ENCODE measurements at places on chromosomes 7 and 10.

- no peak for DNase-seq
These were observed 7.7 kb downstream of the TMEM168 start for GRCh38 chr7:112782498-112782897.

DNA sequence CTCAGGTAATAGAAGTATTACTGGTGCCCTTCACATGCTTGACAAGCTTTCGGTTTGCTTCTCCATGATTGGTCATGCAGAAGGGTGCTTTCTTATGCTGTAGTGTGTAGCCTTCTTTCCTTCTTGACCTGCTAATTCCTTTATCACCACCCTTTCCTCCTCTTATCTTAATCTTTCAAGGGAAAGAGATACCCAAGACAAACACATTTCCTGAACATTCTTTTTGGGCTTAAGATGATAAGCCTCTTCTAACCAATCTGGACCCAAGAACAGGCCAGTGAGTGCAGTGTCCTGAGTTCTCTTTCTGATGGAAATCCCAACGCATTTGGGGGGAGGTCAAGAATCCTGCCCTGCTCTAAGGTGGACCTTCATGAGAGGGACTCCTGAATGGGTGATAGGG is 33.8 kb downstream of the BMPER start:
- no peak for DNase-seq

DNA sequence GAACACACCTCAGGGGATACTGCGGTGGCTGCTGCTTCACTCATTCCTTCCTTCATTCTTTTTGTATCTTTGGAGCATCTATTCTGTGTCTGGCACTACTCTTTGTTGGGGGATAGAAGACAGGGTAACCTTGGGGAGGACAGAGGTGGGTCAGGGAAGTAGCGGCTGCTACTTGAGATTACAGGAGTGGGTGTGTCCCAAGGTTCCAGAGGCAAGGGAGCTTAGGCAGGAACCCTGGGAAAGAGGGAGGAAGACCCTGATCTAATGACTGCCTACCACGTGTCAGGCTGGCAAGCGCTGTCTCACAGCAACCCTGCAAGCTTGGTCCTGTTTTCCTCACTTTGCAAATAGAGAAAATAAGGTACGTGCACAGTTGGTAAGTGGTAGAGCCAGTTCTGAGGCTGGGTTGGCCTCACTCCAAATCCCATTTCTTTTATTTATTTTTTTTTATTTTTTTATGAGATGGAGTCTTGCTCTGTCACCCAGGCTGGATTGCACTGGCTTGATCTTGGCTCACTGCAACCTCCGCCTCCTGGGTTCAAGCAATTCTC is 985.9 kb upstream of the ZNF722 start:
- DNase-seq = no peak

DNA sequence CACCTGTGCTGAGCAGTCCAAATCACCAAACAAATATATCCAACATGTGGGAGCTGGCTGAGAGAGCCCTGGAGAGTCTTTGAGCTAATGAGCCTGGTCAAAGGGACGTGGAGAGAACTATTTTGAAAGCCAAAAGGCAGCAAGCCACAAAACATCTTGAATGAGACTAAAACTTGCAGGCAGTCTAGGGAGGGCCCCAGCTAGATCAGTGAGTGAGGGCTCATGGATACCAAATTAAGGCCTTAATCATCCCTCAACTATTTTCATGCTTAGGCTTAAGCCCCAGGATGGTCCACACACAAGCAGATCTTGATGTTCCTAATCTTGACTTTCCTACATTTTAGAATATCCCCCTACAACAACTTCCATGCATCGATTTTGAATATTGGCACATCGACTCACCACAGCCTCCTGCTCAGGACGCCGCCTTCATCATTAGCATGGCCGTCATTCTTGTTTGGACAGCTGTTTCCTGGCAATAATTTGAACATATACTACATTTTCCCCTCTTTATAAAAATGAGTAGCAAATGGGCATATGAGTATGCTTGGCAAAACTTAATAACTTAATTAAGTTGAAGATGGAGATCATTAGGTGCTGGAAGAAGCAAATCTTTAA is 86.9 kb upstream of the ADAM12 start:
- DNase-seq = no peak

GRCh38 chr7:5339955-5340354 is 57.2 kb downstream of the SLC29A4 start:
- DNase-seq = no peak

- no peak for DNase-seq
These were observed 27.9 kb downstream of the GTF2IRD1 start for GRCh38 chr7:74481458-74482196.

DNA sequence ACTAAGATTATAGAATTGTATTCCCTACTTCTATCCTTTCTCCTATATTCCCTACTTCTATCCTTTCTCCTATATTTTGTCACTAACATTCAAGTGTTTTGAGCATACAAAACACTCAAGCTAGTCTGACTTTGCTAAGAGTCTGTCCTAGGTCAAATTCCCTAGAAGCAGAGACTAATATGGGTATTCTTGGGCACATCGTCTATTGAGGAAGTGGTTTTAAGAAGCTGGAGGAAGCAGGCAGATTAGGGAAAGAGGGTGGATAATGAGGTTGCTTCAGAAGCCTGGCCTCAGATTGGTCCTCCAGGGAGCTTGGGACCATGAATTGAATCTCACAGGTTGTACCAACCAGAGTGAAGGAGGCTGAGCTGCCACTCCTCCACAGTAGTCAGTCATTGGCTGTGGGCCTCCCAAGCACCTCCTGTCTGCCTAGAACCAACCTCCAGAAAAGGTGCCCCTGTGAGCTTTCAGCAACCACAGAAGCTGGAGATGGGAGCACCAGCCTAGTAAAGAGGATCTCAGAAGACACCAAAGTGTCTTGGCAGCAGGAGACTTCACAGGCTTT is 295.9 kb upstream of the PHF14 start:
- DNase-seq = no peak

DNA sequence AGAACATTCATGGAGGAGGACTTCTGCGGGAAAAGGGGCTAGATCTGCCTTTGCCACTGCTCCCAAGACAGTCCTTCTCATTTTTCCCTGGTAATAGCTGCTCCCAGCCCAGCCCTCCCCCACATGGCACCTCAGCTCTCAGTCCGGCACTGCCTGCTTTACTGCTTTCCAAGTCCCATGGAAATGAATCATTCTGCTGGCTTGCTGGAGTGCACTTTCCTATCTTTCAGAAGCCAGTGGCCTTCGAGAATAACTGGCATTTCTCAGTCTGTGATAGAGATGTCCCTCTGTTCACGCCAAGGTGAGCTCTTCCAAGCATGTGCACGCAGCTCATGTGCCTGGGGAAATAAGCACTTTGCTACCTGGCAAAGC is 61.4 kb downstream of the SYPL1 start:
- no peak for DNase-seq

DNA sequence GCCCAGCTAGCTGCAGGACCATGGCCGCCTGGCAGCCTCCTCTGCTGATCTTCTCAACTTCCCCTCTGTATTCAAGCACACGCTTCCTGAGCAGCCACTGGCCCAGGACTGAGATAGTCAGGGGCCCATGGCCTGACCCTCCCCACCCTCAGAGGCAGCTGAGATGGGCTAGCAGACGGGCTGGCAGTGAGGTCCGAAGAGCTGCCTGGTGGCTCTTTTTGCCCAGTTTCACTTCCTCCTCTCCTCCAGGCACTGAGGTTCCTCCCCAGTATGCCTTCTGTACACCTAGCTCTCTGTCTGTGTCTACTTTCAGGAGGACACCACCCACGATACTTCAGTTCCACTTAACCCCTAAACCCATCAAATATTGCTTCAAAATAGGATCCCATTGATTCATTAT is 395.6 kb downstream of the TNS3 start:
- DNase-seq = peak; percentile 44

DNA sequence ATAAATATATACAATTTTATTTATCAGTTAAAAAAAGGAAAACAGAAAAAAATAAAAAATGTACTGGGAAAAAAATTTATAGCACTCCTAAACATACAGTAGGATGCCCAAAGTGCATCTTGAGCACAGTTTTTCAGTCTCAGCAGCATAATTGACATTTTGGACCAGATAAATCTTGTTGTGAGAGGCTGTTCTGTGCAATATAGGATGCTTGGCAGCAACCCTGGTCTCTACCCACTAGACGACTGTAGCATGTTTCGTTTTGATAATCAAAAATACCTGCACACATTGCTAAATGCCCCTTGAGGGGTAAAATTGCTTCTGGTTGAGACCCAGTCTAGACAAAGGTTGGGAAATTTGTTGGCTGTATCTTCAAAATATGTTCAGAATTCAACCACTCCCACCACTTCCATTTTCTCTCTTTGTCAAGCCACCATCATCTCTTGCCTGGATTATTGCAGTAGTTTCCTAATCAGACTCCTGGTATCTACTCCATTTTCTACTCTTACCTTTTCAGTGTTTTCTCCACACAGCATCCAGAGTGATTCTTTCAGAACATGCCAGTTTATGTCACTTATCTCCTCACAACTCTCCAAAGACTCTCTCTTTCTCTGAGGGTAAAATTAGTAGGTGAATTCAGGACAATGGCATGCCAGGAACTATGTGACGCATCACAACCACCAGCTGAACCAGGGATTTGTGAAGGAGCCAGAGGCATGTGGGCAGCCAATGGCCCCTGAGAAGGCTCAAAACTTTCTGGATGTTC is 91.4 kb downstream of the GPR85 start:
- DNase-seq = no peak

GRCh38 chr7:35185908-35186731 is 67.8 kb downstream of the TBX20 start:
- no peak for DNase-seq

DNA sequence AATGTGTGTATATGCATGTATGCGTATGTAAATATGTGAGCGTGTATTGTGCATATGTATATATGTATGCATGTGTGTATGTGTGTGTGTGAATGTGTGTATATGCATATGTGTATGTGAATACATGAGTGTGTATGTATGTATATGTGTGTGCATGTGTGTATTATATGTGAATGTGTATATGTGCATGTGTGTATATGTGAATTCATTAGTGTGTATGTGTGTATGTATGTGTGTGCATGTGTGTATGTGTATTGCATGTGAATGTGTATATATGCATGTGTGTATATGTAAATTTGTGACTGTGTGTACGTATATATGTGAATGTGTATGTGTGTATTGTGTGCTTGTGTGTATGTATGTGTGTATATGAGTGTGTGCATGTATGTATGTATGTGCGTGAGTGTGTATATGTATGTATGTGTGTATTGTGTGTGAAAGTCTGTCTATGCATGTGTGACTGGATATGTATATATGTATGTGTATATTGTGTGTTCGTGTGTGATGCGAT is 455.9 kb downstream of the TYW1 start:
- DNase-seq = no peak

- DNase-seq = no peak
These were observed 1.8 kb upstream of the ATG9B start for GRCh38 chr7:151025924-151026671.

DNA sequence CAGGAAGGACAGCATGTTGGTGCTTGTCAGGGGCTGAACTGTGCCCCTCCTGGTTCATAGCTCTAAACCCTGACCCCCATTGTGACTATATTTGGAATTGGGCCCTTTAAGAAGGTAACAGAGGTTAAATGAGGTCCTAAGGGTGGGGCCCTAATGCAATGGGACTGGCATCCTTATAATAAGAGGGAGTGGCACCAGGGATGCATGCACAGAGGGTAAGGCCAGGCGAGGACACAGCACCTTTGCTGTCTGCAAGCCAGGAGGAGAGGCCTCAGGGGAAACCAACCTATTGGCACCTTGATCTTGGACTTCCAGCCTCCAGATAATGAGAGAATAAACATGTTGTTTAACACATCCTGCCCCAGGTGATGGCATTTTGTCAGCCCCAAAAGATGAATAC is 61.3 kb upstream of the EBF3 start:
- DNase-seq = no peak

DNA sequence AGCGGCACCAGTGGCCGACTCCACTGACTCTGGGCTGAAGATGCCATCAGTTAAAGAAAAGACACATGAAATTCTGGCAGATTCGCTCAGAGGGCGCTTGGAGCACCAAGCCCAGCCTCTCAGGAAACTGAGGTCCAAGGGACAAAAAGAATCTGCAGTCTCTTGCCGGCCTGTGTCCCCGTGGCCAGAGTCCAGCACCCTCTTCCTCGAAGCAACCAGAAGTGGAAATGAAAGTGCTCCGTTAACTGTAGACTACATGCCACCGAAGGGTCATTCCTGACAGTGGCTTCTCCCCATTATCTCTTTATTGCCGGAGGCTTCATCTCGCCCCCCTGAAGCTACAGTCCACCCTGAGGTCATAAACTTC is 1.0 kb upstream of the CHST15 start:
- DNase-seq = no peak

- no peak for DNase-seq
These were observed 155.8 kb upstream of the GLI3 start for GRCh38 chr7:42392826-42393225.

DNA sequence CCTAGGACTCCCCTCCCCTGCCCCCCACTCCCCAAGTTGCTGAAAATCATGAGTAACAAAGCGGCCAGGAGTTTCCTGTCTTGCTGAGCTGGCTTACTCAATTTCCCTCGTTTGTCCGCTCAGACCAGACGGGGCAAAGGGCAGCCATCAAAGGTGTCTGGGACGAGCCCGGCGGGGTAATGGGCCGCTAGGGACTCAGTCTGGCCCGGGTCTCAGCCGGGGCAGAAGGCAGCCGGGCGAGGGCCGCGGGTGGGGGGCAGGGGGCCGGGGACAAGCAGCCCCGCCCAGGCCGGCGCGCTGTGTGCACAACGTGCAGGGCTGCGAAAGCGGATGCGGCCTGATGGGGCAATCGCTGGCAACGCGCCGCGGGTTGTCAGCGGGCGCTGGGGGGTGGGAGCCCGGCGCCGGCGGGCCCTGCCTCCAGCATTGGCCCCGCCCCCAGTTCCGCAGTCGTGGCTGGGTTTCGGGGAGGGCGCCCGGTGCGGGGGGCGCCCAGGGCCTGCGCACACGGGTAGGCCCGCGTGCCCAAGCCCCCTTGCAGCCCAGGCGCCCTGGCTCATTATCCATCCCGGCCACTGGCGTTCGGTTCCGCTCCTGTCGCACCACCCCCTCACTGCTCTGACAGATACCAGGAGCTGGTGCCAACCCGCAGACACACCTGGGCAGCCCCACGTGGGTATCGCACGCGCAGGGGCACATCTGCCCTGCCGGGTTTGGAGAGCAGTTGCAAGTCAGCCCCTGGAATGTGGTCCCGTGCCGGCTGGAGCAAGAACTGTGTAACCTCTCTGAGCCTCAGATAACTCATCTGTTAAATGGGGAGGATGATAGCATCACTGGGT is 35.1 kb downstream of the DNAJB12 start:
- DNase-seq = peak; percentile 90

DNA sequence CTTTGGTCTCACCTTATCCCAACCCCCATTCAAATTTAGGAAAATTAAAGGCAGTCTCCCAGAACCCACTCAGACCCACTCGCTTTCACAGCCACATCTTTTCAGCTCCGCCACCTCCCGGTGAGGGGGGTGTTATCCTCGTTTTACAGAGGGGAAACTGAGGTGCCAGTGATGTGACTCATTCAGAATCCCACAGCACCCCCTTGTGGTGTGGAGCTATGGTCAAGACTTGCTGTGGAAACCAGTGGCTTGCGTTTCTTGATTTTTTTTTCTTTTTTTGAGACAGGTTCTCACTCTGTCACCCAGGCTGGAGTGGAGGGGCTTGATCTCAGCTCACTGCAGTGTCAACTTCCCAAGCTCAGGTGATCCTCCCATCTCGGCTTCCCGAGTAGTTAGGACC is 27.6 kb downstream of the SLC35G1 start:
- DNase-seq = no peak

GRCh38 chr10:129876838-129877237 is 87.2 kb downstream of the EBF3 start:
- no peak for DNase-seq

GRCh38 chr7:132446260-132446659 is 130.0 kb downstream of the PLXNA4 start:
- peak; percentile 34 for DNase-seq

Data from CD4-positive, alpha-beta T cell treated with Interleukin-15 for 1 hour (primary cell).